ENCODE measurements at places on chromosomes 4 and X.

- DNase-seq, result peak; percentile 94
Measured at GRCh38 chr4:111064342-111064993, 441.6 kb upstream of the PITX2 start.

DNA sequence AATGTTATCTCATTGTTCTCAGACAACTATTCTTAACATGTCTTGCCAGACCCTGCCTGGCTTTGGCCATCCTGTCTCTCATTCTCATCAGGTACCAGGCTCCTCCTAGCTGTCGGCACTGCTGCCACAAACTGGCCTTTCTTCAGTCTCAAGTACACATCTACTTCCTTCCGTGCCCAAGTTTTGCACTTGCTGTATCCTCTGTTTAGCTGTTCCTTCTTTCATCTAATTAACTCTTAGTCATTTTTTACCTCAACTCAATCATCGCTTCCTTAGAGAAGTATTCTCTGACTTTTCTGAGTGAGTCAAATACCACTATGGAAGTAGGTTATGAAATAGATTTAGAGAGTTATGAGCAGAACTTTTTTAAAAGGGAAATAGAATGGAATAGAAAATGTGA is 19.7 kb downstream of the CXCL3 start:
- no peak for DNase-seq

- DNase-seq, result no peak
Measured at GRCh38 chrX:48741834-48742233, 19.7 kb upstream of the GLOD5 start.

DNA sequence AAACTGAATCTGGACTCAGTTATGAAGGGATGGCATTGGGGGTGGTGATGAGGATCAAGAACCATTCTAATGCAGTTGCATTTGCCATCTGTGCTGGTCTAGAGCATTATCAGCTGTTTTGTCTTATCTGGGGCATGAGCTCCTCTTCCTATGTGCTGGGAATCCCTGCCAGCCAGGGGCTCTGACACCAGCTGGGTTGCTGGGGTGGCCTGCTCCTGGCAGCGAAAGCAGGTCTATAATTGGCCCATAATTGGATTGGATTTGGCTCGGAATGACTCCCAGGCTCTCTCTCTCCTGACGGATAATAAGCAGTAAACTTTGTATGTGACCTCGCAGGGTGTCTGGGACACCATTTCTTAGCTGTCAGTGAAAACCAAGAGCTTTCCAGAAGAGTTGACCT is 34.1 kb downstream of the SMPX start:
- DNase-seq, result no peak

DNA sequence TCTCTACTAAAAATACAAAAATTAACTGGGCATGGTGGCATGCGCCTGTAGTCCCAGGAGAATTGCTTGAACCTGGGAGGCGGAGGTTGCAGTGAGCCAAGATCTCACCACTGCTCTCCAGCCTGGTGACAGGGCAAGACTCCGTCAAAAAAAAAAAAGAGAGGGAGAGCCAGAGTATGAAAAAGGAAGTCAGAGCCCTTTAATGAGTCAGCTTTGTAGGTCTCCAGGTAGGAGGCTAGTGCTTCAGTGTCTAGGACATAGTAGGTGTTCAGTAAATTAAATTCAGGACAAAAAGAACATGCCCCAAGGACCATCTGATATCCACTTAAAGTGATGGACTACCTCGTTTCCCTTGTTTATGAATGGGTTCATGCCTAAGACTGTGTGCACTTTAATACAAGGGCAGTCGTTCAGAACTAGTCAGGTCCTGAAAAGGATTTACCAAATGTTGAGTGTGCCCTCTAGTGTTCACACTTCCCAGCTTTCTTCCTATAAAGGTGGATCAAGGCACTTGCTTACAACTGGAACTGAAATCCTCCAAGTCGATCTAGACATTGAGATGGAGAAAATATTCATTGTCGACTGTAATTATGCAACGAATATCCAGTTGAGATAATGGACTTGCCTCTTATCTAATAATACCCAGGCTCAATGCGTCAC is 29.0 kb downstream of the F9 start:
- peak; percentile 29 for DNase-seq

GRCh38 chrX:18666614-18667013 is 5.3 kb downstream of the RS1 start:
- no peak for DNase-seq

- peak; percentile 55 for DNase-seq
Measured at GRCh38 chrX:40543661-40544328, 37.0 kb upstream of the ATP6AP2 start.

DNA sequence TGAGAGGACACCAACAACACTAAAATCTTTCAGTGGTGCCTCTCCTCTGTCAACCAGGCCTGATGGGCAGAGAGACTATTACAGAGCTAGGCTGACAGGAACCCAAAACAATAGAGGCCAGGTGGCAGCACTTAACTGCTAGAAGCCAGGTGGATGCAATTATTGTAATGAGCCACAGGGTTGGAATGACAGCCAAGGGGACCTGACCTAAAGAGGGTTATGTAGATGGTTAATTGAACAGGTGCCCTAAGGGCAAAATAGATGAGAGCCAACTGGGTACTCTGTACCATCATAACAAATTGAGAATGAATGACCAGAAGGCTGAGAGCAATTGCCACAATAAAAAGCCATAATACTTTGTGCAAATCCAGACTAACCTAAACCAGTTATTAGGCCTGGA is 24.7 kb upstream of the FRAS1 start:
- no peak for DNase-seq

DNA sequence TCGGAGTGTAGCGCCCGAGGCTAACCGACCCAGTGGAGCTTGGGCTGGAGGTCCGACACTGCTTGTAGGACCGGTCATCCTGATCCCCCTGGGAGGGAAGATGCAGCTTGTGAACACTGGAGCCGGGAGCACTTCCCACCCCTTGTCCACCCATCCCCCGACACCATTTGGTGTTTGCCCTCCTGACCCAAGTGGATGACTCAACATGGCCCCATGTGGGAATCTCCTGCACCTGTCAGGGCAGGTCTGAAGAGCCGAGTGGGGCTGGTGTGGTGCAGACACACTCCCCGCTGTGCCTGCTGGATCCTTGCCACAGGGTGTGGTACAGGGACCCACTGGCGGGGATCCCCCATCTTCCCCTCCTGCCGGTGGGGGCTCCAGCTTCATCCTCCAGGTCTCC is 90.0 kb upstream of the AFAP1 start:
- DNase-seq, result no peak

GRCh38 chr4:156390599-156391324 is 437.1 kb upstream of the CTSO start:
- peak; percentile 4 for DNase-seq

- DNase-seq, result no peak
Measured at GRCh38 chr4:40190880-40191815, 5.7 kb upstream of the RHOH start.

- DNase-seq, result no peak
Measured at GRCh38 chrX:49300703-49301102, 2.7 kb upstream of the GAGE10 start.

DNA sequence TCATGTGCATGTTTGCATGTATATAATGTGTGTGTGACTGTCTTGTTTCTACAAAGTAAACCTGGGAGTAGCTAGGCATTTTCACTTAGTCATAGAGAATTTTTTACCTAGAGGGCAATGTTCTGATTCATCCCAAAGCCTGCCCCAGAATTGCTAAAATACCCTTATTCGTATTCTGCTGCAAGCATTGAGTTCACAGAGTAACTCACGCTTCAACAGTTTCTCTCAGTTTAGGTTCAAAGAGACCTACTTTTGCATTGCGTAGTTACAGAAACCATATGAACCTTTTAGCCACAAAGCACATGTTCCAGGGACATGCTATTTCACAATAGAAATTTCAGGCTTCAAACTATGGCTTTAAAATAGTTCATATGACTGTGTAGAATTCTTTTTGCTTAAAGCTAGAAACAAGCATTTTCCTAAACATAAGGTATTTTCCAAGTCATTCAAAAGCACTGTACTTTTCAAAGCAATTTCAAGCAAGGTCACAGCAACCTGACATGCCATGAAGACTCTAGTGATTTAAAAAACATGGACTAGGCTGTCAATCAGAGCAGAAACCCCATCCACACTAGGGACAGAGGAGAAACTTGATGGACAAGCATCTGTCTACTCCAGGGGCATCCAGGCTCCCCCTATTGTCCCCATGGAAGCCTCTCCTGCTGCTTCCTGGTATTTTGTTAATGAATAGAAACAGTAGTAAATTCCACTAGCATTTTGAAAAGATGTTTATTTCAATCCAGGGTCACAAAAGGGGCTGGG is 81.5 kb upstream of the MAPK10 start:
- DNase-seq, result no peak

DNA sequence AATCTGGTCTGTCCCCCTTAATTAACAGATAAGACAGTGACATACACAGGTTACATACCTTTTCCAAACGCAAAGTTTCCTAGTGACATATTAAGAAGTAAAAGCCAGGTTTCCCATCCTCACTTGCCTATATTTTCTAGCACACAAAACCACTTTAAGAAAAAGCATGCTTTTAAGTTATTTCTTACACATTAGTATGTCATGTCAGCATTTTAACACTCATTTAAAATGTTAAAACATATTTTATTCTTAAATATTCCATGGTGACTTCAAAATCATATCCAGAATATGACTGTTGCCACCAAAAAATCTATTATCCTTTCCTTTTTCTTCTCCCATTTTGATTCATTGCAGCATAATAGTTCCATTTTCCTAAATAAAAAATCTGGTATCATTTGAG is 1830.2 kb downstream of the STIM2 start:
- DNase-seq, result no peak

- DNase-seq, result no peak
Measured at GRCh38 chr4:2796849-2797544, 4.1 kb downstream of the SH3BP2 start.

GRCh38 chrX:87873347-87873941 is 355.8 kb downstream of the KLHL4 start:
- DNase-seq, result no peak

DNA sequence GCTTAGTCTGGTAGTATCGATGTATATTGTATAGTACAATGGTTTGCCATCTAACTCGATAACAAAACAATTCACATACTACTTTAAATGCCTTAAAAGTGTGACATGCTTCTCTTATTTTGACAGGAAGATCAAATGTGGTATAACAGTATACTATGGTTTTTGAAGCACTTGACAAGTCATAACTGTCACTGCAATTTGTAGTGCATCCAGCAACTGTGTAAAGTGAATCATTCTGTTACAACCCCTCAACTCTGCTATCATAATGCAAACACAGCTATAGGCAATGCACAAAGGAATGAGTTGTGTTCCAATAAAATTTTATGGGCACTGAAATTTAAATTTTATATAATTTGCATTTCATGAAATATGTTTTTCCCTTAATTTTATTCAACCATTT is 14.0 kb downstream of the RAP1GDS1 start:
- DNase-seq, result no peak

GRCh38 chrX:10176121-10177003 is 19.6 kb downstream of the CLCN4 start:
- no peak for DNase-seq

DNA sequence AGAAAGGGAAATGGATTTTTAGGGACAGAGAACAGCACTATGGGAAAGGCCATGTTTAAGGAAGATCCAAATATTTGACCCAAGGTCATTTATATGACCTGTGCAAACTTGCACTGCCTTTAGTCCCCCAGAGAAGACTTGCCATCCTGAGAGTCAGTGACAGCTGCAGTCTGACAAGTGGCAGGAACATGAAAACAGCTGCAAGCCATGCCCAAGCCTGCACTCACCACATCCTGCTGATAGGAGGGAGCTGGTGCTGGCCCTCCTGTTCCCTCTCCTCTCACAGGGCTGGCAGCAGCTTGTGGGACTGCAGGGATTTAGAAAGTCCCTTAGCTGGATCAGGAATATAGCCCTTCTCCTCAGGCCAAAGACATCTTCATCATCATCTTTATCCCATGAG is 187.7 kb downstream of the RAP1GDS1 start:
- no peak for DNase-seq

DNA sequence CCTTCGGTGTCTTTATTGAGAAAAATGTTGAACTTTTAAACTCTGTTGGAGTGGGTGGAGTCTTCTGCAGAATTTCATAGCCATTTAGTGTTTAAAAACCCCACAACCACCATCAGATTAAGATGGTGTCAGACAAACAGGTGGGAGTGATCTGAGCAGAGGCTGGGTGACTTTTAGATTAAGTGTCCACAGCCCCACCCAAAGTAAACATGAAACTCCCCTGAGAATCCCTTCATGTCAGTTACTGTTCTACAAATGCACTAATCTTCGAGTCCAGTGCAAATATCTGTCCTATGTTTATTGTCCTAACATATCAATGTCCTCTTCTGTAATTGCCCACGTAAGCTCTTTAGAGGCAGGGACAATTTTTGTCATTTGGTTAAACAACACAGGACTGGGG is 175.6 kb upstream of the RBPJ start:
- DNase-seq, result no peak

- no peak for DNase-seq
Measured at GRCh38 chr4:83110970-83111750, 3.4 kb downstream of the PLAC8 start.

GRCh38 chrX:25433307-25433706 is 417.5 kb upstream of the ARX start:
- DNase-seq, result no peak

DNA sequence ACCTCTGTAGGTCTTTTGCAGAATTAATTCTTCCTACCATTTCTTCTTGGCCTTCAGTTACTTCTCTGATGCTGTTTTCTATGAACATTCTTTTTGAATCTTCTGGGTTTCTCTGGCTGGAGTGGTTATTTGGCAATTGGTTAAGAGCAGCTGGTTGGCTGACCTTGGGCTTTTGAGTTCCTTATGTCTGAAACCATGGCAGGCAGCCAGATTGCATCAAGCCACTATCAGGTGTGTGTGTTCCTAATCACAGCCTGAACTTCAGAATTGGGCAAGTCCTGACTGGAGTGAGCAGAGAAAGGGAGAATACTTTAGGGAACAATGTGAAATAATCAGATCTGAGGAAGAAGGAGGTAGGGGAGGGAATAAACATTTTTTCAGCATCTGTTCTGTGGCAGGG is 90.2 kb downstream of the ARHGAP10 start:
- peak; percentile 32 for DNase-seq

- DNase-seq, result no peak
Measured at GRCh38 chr4:150366487-150366999, 215.4 kb upstream of the MAB21L2 start.

DNA sequence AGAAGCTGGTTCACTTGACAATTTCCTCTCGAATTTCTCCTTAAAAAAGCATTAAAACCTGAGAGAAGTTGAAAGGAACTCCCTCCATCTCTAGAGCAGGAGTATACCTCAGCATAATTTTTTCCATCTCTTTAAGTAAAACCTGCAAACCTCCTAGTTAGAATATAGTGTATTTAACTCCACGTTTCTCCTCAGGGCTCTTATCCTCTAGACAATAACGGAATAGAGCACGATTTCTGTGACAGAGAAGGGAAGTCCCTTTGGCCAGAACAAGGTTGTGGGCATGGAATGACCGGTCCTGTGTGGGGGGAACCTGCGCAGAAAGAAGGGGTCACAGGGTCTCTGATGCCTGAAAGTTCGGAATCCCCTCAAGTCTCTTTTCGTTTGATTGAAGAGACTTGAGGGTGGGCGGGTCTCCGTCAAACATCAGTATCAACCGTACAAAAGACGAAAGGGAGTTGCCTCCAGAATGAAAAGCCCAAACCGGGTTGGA is 697 bp downstream of the ZNF280C start:
- DNase-seq, result no peak
